ENCODE measurements at places on chromosomes 4 and X. TPM values are rescaled to one million over a fixed set of nuclear protein-coding genes. Genes with fewer than 3 reads are reported as not detected.

- no peaks in the 10 kb centered on the region for H3K36me3 ChIP-seq
- no peak for DNase-seq
- peaks cover 22% of the 10 kb centered on the region for H3K4me1 ChIP-seq
Measured at GRCh38 chr4:47465004-47465403, 1.5 kb upstream of the COMMD8 start.

DNA sequence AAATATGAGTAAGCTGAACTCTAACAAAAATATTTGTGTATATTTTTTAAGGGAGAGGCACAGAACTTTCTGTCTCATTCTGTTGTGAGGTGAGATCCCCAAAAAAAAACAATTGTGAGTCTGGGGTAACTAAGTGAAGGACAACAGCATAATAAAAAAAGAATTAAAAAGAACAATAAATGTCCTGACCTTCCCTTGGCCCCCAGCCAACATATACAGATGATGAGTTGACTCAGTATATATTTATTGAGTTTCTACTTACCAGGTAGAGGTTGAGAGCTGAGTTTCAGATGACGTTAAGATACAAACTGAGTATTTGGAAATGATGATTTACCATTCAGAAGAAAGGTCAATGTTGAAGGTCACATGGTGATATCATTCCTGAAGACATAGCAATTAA, 239.5 kb downstream of the KCNIP4 start:
- H3K27me3 ChIP-seq: no peaks in the 10 kb centered on the region
- DNase-seq: no peak
- no peak overlapping the region for H3K27ac ChIP-seq
- H3K4me3 ChIP-seq: no peak overlapping the region
- no peaks in the 10 kb centered on the region for H3K4me1 ChIP-seq

- no peaks in the 10 kb centered on the region for H3K4me1 ChIP-seq
- no peak overlapping the region for H3K27ac ChIP-seq
- no peaks in the 10 kb centered on the region for H3K36me3 ChIP-seq
- H3K4me3 ChIP-seq: no peak overlapping the region
- DNase-seq: no peak
Measured at GRCh38 chrX:153845195-153845594, 14.9 kb upstream of the PDZD4 start.

- H3K4me3 ChIP-seq: peak overlapping the region; percentile 55
- no peaks in the 10 kb centered on the region for H3K27me3 ChIP-seq
- DNase-seq: peak; percentile 90
- no peaks in the 10 kb centered on the region for H3K36me3 ChIP-seq
- H3K27ac ChIP-seq: peak overlapping the region; percentile 84
Measured at GRCh38 chr4:10032625-10033024, 11.3 kb upstream of the SLC2A9 start.

DNA sequence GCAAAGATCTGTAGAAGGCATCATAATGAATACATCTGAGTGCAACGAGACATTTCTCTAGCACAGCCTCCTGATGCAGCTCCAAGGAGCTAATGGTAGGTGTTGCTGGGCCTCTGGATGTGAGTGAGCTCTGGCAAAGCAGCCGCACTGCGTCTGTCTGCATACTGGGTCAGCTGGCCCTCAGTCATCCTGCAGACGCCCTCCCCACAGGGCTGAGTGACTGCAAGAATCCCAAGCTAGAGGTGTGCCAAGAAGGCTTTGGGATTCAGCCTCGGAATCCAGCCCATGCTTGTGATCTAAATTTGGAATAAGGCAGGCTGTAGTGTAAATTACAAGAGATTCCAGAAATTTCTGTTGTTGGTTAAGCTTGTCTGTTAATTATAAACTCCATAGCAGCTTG, 18.5 kb downstream of the HERC3 start:
- peak overlapping the region; percentile 96 for H3K27ac ChIP-seq
- H3K27me3 ChIP-seq: no peaks in the 10 kb centered on the region
- H3K4me1 ChIP-seq: peaks cover 63% of the 10 kb centered on the region
- DNase-seq: peak; percentile 86
- no peaks in the 10 kb centered on the region for H3K36me3 ChIP-seq

GRCh38 chr4:100063355-100063754, 113.3 kb upstream of the H2AZ1 start:
- H3K27ac ChIP-seq: no peak overlapping the region
- no peaks in the 10 kb centered on the region for H3K36me3 ChIP-seq
- peaks cover 11% of the 10 kb centered on the region for H3K4me1 ChIP-seq
- DNase-seq: no peak

GRCh38 chr4:185437809-185438208, 12.0 kb upstream of the UFSP2 start:
- no peaks in the 10 kb centered on the region for H3K36me3 ChIP-seq
- no peaks in the 10 kb centered on the region for H3K4me1 ChIP-seq
- H3K27me3 ChIP-seq: no peaks in the 10 kb centered on the region
- H3K4me3 ChIP-seq: no peak overlapping the region
- H3K27ac ChIP-seq: no peak overlapping the region
- DNase-seq: no peak

DNA sequence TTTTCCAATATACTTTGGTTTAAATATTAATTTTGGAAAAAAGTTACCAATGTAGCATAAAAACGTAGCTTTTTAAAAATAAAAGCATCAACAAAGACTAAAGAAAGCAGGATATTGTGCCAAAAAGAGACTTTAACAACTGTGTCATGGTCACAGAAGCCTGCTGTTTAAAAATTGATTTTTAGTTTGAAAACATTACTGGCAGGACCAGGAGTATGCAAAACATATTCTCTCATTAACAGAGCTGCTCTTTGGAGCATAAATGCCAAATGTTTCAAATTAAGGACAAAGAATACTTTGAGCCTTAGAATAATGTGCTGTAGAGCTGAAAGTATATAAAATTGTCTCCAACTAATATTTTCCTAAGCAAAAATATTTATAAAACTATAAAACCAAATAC, 279.0 kb downstream of the ARAP2 start:
- H3K27me3 ChIP-seq: no peaks in the 10 kb centered on the region
- DNase-seq: no peak
- no peaks in the 10 kb centered on the region for H3K4me1 ChIP-seq

GRCh38 chr4:27819246-27819645, 958.6 kb downstream of the STIM2 start:
- no peaks in the 10 kb centered on the region for H3K27me3 ChIP-seq
- H3K4me3 ChIP-seq: no peak overlapping the region
- no peak overlapping the region for H3K27ac ChIP-seq
- no peak for DNase-seq
- no peaks in the 10 kb centered on the region for H3K4me1 ChIP-seq
- H3K36me3 ChIP-seq: no peaks in the 10 kb centered on the region

DNA sequence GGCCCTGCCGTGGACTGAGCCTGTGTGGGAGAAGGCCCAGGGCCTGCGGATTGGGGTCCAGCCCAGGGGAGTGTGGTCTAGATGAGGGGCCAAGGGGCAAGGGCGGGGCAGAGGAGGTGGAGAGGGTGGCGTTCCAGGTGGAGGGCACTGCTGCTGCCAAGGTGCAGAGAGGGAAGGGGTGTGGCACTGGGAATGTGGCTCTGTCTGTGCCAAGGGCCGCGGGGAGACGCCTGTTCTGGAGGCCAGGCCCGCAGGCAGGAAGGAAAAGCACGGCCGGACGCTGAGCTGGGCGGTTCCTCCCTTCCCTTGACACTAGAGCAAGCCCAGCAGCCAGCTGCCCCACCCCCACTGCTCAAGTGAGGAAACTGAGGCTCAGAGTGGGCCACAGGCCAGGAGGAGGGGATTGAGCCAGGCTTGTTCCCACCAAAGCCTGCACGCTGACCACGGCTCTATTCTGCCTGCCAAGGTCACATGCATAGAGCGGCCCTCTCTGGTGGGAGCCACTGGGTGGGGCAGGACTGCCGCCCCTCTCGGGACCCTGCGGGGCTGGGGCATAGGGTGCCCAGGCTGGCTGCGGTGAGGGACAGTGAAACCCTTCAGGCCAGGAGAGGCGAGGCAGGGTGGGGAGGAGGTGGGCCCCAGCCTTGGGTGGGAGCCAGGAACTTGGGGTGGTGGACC, 13.0 kb downstream of the SH3BP2 start:
- H3K4me1 ChIP-seq: peaks cover 9% of the 10 kb centered on the region
- DNase-seq: no peak
- no peaks in the 10 kb centered on the region for H3K36me3 ChIP-seq

- no peaks in the 10 kb centered on the region for H3K27me3 ChIP-seq
- H3K27ac ChIP-seq: no peak overlapping the region
- DNase-seq: peak; percentile 18
- no peak overlapping the region for H3K4me3 ChIP-seq
- no peaks in the 10 kb centered on the region for H3K36me3 ChIP-seq
- H3K4me1 ChIP-seq: peaks cover 20% of the 10 kb centered on the region
Measured at GRCh38 chr4:7651461-7651921, 216.8 kb upstream of the PSAPL1 start.

DNA sequence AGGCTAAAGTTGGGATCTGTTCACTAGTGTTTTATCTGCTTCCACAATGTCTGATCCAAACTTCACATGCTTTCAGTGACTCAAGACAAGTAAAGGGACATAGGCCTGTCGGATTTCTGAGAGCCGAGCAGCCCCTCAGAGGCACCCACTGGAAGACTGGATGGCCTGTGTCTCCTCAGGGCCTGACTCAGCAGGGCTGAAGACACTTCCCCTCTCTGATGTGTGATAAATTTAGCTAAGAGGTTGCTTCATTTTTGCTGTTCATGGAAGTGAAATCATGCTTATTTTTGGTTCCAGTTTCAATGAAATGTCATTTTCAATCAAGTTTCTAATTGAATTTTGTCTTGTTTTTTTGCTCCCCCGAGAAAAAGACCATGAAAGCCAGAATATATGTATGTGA, 93.7 kb downstream of the MXRA5 start:
- H3K4me1 ChIP-seq: peaks cover 20% of the 10 kb centered on the region
- no peak overlapping the region for H3K4me3 ChIP-seq
- peak overlapping the region; percentile 37 for H3K27ac ChIP-seq
- H3K27me3 ChIP-seq: no peaks in the 10 kb centered on the region
- H3K36me3 ChIP-seq: no peaks in the 10 kb centered on the region

DNA sequence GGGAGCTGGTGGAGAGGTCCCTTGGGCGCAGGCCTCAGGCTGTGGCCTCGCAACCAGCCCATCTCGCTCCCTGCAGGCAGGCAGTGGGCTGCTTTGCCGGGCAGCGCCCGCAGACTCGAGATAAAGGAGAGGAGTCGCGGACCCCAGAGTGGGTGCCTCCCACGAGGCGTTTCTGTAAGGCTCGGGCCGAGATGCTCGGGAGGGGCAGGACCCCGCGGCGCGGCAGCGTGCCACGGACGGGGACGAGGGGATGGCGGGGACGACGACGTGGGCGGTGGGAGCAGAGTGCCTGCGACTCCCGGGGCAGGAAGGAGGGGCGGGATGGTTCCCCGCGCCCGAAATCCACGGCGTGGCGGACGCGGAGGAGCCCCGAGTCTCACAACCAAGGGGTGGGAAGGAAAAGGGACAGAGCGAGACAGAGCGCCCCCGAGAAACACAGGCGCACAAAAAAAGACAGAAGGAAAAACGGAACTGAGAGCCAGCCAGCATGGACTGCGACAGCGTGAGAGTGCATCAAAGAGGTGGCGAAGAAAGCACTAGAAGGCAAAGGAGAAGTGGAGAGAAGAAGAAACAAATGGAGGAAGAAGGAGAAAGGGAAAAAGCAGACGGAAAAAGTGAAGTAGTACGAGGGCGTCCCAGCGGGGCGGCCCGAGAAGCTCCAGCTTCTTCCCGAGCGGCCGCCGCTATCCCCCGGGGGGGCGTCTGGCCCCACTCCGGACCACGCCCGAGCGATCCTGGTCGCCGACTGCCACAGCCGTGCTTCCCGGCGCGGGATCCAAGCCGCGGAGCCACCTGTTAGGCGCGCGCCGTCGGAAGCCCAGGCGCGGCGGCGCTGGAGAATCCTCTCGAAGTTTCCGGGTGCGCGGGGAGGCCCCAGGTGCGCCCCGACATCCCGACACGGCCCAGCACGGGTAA, 1.5 kb downstream of the BEND4 start:
- peak; percentile 4 for DNase-seq
- no peak overlapping the region for H3K27ac ChIP-seq
- H3K4me1 ChIP-seq: no peaks in the 10 kb centered on the region
- no peaks in the 10 kb centered on the region for H3K36me3 ChIP-seq

- H3K4me3 ChIP-seq: peak overlapping the region; percentile 64
- peaks cover 36% of the 10 kb centered on the region for H3K4me1 ChIP-seq
- H3K27me3 ChIP-seq: no peaks in the 10 kb centered on the region
- DNase-seq: peak; percentile 81
- no peaks in the 10 kb centered on the region for H3K36me3 ChIP-seq
- H3K27ac ChIP-seq: peak overlapping the region; percentile 86
Measured at GRCh38 chrX:11064851-11065600, 46.1 kb upstream of the HCCS start.

- H3K4me1 ChIP-seq: peaks cover 46% of the 10 kb centered on the region
- no peaks in the 10 kb centered on the region for H3K27me3 ChIP-seq
- H3K27ac ChIP-seq: peak overlapping the region; percentile 74
- H3K4me3 ChIP-seq: no peak overlapping the region
Measured at GRCh38 chrX:13428053-13428786, 108.4 kb upstream of the ATXN3L start.

GRCh38 chr4:158823461-158823873, 54.6 kb downstream of the FNIP2 start:
- H3K27ac ChIP-seq: peak overlapping the region; percentile 67
- no peak overlapping the region for H3K4me3 ChIP-seq
- H3K27me3 ChIP-seq: no peaks in the 10 kb centered on the region
- peak; percentile 71 for DNase-seq
- H3K4me1 ChIP-seq: peaks cover 52% of the 10 kb centered on the region
- H3K36me3 ChIP-seq: no peaks in the 10 kb centered on the region

DNA sequence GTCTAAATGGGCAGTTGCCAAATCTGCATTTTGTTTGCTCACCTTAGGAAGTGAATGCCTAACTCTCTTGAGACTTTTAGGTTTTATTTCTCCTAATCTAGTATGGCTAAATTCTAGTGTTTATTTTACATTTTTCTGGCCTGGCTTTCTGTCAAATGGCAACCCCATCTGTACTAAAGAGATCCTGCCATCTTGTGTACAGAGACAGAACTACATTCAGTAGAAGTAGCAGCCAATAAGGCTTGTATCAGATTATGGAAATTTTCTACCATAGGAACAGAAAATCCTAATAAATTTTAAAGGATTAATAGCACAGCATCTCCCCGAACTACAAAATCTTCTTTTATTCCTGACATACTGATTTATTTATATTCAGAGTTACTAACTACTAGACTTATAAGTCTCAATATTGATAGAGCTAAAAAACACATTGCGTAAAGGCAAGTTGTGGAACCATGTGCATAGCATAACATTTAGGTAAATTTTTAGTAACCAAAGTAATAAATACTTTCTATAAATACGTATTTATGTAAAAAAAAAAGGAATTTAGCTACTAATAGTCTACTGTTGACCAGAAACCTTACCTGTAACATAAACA, 45.5 kb downstream of the TMEM144 start:
- peaks cover 5% of the 10 kb centered on the region for H3K4me1 ChIP-seq
- peak; percentile 77 for DNase-seq
- no peak overlapping the region for H3K27ac ChIP-seq

GRCh38 chrX:144768540-144768939, 478.8 kb upstream of the SPANXN1 start:
- H3K27ac ChIP-seq: no peak overlapping the region
- H3K4me3 ChIP-seq: no peak overlapping the region
- no peaks in the 10 kb centered on the region for H3K36me3 ChIP-seq
- no peaks in the 10 kb centered on the region for H3K4me1 ChIP-seq
- no peaks in the 10 kb centered on the region for H3K27me3 ChIP-seq
- no peak for DNase-seq

The RNF128 gene
- 0.54 TPM for total RNA-seq

The PLP1 gene
- total RNA-seq: 0.76 TPM

The STIM2 gene
- 16.7 TPM for total RNA-seq

The SNX12 gene
- total RNA-seq: 76.1 TPM

The MTNR1A gene
- not detected for total RNA-seq

The CLGN gene
- total RNA-seq: 0.63 TPM

The ESX1 gene
- total RNA-seq: not detected

The NIPAL1 gene
- not detected for total RNA-seq

The HMX1 gene
- not detected for total RNA-seq

Data from GM23248 (cell line).